ENCODE measurements at places on chromosomes 6 and 20.
A peak's percentile ranks its signal among the peaks of the same experiment; 100 is the strongest.

DNA sequence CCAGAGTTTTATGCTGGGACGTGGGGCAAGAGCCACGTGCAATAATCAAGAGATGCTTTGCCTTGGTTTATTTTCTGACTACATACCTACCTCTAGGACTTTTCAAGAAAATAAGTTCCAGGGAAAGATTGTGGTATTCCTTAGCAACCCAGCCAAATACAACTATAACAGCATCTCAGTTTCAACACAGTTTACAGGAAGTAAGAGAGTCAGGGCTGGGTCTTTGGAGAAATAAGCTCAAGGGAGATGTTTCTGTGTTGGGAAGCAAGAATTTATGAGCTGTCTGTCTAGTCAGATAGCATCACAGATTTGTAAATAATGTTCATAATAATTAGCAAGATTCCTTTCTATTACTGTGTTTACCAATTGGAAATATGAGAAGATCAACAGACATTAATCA, 35.1 kb downstream of the MAP3K5 start:
- DNase-seq, result no peak

DNA sequence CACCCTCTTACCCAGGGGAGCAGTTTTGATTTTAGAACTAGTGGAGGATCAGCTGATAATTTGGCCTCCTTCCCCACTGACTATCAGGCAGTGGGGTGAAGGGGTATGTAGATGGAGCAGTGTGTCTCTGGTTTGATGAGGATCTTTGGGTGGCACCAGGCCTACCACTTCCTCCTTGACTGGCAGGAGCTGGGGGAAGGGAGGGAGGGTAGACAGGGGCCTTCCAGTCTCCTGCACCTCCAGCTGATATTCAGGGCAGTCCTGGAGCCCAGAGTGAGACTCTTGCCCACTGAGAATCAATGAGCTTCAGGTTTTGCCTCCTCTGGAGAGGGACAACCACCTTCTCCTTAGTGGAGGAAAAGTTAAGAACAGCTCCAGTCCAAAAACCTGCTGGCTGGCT, 3.2 kb downstream of the DEF6 start:
- DNase-seq, result peak; percentile 66

GRCh38 chr20:37032077-37032476, 63.7 kb downstream of the RBL1 start:
- no peak for DNase-seq

DNA sequence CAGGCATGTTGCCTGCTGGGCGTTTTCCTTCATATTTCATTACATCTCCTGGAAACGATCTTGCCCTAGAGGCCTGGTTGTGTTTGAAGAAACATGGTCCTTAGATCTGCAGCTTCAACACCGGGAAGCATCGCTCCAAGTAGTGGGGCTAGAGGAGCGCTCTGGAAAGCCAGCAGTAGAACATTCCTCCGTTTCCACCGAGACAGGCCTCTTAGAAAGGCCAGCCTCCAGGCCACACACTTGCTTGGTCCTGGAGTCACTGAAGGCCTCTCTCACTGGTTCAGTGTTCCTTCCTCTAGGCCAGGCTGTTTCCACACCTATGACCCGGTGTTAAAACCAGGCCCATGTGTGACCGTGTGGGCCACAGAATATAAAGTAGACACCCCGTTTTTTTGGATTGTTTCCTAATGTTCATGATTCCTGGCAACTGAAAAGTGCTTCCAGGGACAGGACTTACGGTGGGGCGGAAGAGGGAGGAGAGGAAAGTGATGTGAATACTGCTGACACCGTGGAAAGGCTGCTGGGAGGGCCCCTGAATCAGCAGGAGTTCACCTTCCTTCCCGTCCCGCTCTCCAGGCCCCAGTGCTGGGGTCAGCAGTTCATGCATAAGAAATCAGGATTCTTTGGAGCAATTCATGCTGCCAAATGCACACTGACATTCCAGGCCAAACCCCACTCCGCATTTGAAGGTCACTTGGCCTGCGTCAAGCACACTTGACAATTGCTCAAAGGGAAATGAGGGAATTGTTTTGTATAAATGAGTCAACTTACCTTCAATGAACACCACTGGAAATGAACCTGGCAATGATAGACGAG, 83.8 kb downstream of the IYD start:
- no peak for DNase-seq

- no peak for DNase-seq
These were observed 501.3 kb downstream of the CD83 start for GRCh38 chr6:14618759-14619418.

GRCh38 chr6:134888316-134888715, 61.6 kb downstream of the ALDH8A1 start:
- no peak for DNase-seq

- DNase-seq, result no peak
These were observed 60.4 kb downstream of the SRC start for GRCh38 chr20:37406010-37406998.

DNA sequence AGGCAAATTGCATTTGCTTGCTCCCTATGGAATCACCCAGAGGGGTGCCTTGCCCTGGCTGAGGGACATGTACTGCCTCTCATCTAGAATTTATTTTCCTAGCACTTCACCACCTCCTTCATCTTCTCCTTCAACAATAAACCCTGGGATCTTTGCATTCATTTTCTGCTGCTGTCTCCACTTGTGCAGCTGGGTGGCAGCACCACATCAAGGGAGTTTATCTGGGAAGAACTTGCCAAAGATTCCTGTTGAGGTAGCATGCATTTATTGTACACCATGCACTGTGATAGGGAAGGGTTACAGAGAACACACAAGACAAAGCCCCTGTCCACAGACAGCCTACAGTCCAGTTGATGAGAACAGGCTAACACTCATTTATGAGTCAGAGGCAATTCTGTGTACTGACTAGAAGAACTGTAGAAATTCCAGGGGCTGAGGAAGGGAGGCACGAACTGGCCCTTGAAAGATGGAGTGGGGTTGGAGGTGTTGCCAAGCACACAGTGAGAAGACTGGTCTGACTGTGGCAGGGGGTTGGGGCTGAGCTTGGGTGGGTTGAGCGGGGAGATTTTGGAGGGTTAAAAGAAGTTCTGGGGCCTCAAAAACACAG, 17.5 kb downstream of the C20orf173 start:
- no peak for DNase-seq

DNA sequence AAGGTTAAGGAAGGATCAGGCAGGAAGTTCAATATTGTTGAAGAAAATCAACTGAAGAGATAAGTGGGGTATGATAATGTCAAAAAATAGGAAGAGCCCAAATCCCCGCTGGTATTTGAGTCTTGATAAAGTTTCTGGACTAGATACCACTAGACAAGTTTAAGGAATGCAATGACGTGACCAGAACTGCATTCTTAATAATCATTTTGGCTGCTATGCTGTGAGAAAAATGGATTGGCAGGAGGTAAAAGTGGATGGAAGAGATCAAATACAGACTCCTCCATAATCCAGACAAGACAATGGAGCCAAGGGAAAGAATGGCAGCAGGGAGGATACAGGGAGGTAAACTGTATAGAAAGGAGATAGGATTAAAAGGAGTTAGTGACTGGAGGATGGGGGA, 128.2 kb downstream of the COL12A1 start:
- DNase-seq, result no peak

- no peak for DNase-seq
These were observed 93.6 kb upstream of the UST start for GRCh38 chr6:148653138-148653776.

- DNase-seq, result no peak
These were observed 292.0 kb downstream of the ALDH8A1 start for GRCh38 chr6:134657751-134658527.

- DNase-seq, result no peak
These were observed 16.0 kb downstream of the PDE10A start for GRCh38 chr6:165647041-165647440.

GRCh38 chr6:22145823-22146677, 150.8 kb downstream of the PRL start:
- peak; percentile 8 for DNase-seq

- DNase-seq, result no peak
These were observed 84.6 kb upstream of the BTN3A2 start for GRCh38 chr6:26280407-26280806.

DNA sequence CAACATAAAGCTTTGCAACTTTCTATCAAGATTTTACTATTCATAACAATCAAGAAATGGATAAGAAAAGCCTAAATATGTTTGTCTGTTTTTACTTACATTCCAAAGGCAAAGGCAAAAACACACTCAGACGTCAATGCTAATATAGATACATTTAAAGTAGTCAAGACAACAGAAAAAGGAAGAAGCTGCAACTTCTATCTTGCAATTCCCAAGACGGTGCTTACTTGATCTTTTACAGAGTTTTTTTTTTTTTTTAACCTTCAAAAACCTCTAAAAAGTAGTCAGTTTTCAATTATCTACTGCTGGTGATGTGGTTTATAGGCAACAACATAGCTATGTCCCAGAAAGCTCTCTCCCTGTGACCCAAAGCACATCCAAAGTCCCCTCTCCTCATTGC, 58.1 kb downstream of the EPB41L2 start:
- DNase-seq, result no peak

DNA sequence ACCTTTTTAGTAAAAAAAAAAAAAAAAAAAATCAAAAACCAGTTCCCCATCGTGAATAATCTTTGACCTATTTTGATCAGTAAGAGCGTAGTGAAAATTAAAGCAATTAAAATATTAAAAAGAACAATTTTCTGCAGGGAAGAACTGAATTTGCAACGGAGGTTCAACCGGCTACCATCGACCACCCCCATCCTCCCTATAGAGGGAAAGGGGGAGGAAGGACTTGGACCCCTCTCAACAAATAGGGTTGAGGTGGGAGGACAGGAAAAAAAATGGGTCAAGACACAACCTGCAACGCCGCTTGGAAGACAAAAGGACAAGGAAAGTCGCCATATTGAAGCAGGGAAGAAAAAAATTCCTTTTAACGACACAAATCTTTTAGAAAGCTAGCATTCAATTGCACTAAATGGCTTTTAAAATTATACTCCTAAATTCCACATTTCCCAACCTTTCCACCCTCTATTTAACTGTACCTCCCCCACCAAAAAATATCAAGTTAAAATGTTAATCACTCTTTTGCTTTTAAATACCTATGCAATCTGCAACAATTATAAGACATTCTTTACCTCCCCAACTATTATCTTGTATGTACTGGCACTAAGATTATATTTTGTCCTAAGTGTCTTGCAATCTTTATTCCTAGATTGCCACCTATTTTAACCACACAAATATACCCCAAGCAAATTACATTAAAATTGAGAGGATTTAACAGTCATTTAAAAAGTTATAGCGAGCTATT, 1.7 kb downstream of the PPP1R10 start:
- DNase-seq, result peak; percentile 57

- DNase-seq, result no peak
These were observed 165.3 kb downstream of the ZDHHC14 start for GRCh38 chr6:157546321-157546720.

- no peak for DNase-seq
These were observed 45.9 kb downstream of the EBF4 start for GRCh38 chr20:2738331-2739041.

DNA sequence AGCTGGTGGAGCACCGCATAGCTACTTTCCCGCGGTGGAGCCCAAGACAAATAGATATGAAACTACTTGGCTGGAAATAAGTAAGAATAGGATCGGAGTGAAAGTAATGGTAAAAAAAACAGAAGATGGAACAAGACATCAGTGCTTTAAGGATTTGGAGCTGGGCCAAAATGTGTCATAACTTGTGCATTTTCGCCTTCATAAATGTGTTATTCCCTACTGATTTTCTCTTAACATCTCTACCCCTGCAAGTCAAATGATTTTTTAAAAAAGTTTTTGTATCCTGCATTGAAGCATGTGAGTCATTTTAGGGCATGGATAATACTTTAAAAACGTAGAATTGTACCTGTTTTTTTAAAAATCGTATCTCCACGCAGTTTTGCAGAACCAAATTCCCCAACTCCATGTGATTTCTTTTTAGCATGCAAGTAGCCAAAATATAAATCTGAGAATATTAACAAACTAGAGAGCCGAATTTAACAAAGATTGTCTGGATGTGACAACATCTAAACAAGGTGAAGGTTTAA, 882 bp upstream of the FAM184A start:
- no peak for DNase-seq

GRCh38 chr20:4449957-4450715, 271.6 kb upstream of the PRND start:
- no peak for DNase-seq

GRCh38 chr20:49115564-49115963, 69.5 kb downstream of the CSE1L start:
- no peak for DNase-seq

GRCh38 chr20:38196592-38196991, 31.5 kb upstream of the TGM2 start:
- DNase-seq, result no peak

DNA sequence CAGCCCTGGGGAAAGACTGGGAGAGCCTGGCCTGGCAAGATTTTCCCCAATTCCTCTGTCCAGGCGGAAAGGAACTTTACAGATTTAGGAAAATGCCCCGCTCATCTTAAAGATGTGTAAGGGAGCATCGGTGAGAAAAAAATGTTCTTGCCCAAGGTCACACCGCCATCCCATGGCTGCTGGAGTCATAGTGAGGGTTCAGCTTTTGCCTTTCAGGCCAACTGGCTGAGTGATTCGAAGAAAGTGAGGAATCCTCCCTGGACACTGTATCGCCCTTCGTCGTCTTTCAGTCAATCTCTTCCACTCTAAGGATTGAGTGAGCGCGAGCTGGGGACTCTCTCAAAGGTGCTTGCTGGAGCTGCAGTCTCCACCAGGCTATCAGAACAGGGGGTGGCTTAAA, 1.4 kb downstream of the WFDC2 start:
- no peak for DNase-seq

- no peak for DNase-seq
These were observed 20.7 kb upstream of the HEY2 start for GRCh38 chr6:125728739-125729138.

- no peak for DNase-seq
These were observed 24.5 kb downstream of the KCNK5 start for GRCh38 chr6:39204646-39205244.

- DNase-seq, result no peak
These were observed 42.7 kb upstream of the EZR start for GRCh38 chr6:158861686-158862381.

GRCh38 chr20:45470262-45470931, 844 bp downstream of the WFDC2 start:
- DNase-seq, result no peak

GRCh38 chr6:105786890-105787655, 299.1 kb upstream of the PRDM1 start:
- no peak for DNase-seq

GRCh38 chr6:154683756-154684523, 49.3 kb upstream of the SCAF8 start:
- DNase-seq, result no peak
